ENCODE measurements at places on chromosomes 1 and 21.

- no peak for DNase-seq
Measured at GRCh38 chr1:87760155-87760554, 431.5 kb downstream of the LMO4 start.

- no peak for DNase-seq
Measured at GRCh38 chr1:171653796-171654195, 1.3 kb upstream of the MYOC start.

DNA sequence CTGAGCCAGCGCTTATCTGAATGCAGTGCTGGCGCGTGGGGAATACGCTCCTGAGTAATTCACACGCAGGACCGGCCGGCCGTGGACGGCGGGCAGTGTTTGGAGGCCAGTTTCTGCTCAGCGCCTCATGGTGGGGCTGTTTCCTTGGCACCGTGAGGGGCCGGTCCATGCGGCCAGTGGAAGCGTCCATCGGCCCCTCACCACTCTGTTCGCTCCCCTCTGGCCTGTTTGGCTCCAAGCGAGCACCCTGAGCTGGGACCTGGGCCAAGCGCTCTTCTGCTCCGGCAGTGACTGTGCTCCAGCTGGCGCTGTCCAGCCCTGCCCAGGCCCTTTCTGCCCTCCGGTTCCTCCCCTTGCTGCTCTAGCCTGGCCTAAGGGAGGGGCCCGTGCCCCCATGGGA is 16.3 kb upstream of the PLCH2 start:
- DNase-seq, result no peak

- DNase-seq, result no peak
Measured at GRCh38 chr1:81446000-81446669, 354.6 kb upstream of the ADGRL2 start.

GRCh38 chr1:171654201-171654941 is 1.9 kb upstream of the MYOC start:
- no peak for DNase-seq

DNA sequence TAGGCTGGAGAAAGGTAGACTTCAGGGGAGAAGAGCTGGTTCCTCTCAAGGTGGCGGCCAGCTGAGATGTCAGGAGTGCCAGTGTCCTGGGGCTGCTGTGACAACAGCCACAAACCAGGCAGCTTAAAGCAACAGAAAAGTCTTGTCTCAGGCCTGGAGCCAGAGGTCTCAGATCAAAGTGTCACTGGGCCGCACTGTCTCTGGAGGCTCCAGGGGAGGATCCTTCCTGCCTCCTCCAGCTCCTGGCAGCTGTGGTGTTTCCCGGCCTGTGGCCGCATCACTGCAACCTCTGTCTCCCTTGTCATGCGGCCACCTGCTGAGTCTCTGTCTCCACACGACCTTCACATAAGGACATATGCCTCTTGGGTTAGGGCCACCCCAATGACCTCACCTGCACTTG is 24.4 kb upstream of the TSPEAR start:
- DNase-seq, result no peak

DNA sequence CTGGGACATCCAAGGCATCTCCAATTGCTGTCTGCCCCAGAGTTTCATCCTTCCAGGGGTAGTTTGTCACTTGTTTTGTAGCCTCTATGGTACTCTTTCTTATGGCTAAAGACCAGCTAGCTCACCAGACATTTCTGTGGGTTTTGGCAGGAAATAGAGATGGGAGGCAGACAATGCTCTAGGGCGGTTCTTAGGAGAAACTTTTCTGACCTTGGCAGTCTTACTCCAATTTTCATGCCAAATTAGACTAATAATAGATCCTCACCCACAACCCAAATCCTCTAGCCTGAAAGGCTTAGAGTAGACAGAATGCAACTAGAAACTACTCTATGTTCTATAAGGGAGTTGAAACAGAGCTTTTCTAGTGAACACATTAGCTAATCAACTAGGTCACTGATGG is 69.8 kb downstream of the LRIG2 start:
- no peak for DNase-seq

- no peak for DNase-seq
Measured at GRCh38 chr21:36852864-36853263, 113.6 kb downstream of the HLCS start.

DNA sequence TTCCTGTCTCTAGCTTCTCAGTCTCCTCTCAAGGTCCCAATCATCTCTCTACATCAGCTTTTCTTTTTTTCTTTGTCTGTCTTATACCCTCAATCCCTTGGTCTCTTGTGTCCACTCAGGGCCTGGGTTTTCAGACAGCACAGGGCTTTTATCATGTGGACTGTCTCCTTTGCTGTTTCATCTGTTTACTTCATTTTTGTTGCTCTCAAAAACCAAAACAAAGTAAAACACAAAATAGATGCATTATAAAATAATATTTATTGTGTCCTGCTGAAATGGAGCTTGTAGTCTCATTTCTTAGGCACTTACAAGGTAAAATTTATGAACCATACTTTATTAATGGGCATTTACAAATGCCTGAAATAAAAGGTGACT is 17.8 kb upstream of the SLAMF6 start:
- DNase-seq, result no peak

DNA sequence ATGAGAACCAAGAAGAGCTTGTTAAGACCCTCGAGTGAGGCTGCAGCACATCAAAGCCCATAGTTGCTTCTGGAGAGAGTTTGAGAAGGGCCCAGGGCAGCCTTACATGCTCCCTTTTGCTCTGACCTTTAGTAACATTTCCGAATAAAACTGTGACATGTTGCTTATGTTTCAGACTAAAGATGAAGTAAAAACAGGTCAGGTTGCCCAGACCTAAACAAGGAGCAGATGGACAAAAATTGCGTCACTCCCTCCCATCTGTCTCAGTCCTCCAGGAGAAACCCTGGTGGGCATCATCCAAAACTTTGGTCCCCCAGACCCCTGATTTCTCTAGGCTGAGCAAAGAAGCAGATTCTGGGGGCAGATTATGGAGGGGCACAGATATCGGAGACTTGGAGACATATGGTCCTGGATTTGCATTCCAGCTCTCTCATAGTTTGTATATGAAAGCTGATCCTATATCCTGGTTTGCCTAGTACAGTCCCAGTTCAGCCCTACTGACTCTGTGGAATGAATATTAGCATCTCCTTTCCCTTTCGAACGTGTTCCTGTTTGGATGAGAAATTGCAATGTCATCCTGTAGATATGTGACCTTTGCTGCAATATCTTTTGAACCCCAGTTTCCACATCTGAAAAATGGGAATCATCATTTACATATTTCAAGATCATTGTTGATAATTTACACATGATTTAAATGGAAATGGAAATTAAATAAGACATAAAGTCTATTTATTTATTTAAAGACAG is 304.9 kb upstream of the USP24 start:
- DNase-seq, result no peak

DNA sequence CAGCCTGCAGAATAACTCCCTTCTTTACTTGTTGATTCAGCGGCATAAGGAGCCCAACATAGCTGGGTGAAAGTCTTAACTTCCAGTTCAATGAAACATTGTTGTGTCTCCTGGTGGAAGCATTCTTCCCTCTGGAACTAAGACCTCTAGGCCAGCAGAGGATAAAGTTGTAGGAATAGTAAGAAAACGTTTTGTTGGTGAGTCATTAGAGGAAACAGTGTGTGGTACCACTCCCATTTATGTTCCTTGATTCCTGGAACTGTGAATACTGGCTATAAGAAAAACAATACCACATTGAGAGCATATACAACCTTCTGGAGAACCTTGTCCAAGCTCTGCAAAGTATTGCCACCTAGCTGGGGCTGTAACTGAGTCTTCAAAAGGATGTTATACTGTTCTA is 737.4 kb upstream of the ZP4 start:
- DNase-seq, result no peak

GRCh38 chr1:118304722-118305359 is 119.8 kb upstream of the SPAG17 start:
- no peak for DNase-seq

GRCh38 chr1:115539736-115540135 is 102.0 kb upstream of the VANGL1 start:
- DNase-seq, result no peak

GRCh38 chr1:75083223-75083622 is 51.0 kb upstream of the LHX8 start:
- DNase-seq, result no peak

DNA sequence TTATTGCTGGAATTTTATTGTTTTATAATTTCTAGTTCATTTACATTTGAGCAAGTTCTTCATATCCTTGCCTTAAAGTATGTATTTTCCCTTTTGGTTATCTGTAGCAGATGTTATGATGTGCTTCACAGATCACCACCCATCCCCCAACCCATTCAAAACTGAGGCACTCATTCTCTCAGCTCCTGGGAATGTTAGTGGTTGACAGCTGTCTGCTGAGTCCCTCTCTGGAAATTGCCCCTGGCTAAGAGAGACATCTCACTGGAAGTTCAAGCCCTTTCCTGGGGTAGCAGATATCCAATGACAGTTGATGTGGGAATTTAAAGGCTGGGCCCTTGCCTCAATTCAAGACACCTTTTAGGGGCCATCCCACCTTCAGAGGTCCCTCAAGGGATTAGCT is 4.3 kb upstream of the DPYD start:
- no peak for DNase-seq

DNA sequence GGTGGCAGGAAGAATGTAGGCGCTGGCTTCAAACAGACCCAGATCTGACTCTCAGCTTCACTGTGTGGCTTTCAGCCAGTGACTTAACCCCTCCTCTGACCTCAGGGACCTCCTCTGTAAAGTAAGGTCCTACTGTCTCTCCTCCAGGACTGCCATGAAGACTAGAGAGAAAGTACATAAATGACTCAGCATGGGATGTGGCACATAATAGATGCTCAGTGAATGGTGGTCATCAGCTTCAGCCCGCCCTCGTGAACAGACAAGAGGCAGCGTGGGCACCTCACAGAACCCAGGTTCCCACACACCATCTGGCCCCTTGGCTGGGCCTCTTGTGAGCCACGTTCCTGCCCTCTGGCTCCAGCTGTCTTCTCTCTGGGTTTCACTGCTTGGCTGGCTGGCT is 126.0 kb downstream of the SYF2 start:
- peak; percentile 31 for DNase-seq

DNA sequence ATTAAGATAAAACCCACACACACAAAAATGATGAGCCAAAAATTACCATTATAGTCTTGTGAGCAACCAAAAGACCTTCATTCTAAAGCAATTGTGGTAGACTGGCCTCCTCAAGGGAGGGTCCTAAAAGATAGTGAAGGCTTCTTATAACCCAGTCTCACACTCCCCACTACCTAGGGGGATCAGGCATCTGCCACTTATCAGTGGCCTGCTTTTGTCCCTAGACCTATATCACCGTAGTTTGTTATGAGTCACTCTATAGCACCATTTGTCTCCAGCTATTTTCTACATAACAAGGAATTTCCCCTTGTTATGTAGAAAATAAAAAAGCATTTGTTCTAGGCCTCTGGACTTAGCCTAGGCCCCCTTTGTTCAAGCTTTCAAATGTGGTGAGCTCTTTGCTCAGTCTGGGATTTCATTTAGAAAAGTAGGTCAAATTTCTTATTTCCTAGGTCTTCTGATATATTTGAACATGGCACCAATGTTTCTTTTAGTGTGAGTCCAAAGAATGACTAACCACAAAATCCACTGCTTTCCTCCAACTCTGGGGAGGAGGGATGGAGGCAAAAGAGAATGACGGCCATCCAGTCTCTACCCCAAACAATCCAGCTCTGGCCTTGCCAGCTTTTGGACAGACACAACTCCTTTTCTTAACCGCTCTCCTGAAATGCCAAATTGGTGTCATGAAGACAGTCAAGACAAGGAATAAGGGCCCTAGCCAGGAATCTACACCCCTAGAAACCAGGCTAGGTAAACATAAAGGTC is 8.9 kb downstream of the ADAR start:
- DNase-seq, result no peak

DNA sequence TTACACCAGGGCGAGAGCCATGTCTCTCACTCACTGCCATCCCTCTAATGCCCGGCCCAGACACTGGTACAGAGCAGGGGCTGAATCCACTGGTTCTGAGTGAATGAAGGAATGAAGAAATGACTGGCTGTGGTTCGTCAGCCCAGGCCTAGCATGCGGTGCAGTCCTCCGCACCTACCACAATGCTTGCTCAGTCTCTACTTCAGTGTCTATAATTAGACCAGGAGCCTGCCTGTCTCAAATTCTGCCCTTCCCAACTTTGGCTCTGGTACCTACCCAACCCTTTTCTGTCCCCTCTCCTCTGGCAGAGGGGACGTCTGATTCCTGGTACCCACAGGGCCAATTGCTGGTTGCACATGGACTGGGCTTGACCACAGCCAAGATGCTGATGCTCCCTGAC is 118.2 kb upstream of the GRIK3 start:
- DNase-seq, result no peak

- no peak for DNase-seq
Measured at GRCh38 chr1:184212649-184213314, 161.3 kb downstream of the TSEN15 start.

DNA sequence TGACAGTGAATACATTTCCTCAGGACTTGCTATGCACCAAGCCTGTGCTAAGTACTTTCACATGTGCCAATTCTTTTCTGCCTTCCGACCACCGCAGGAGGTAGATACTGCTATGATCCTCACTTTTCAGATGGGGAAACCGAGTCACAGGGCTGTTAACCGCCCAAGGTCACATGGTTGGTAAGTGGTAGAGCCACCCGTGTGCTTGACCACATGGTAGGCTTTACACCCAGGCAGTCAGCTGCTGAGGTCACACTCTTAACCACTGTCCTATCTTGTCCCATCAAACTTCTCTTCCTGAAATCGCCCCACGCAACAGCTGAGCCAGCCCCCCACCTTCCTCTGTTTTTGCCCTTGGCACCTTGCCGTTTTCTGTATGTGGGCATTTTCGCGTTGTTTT is 31.0 kb upstream of the SDHB start:
- DNase-seq, result no peak

DNA sequence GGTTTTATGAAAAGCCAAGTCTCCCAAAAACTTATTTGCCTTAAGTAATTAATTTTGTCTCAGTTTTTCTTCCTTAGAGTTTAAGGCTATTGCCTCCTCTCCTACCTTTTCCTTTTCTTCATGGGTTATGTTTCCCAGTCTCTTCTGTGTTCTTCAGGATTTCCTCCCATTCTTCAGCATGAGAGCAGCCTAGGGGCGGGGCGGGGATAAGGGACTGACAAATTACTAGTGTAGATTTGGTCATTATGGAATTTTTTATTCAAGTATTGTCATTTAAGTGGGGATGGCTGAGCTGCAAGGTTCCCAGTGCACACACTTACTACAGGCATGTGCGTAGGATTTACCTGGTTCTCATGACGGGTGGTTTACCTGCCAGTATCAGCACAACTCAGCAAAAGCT is 35.2 kb upstream of the PIGV start:
- DNase-seq, result no peak

DNA sequence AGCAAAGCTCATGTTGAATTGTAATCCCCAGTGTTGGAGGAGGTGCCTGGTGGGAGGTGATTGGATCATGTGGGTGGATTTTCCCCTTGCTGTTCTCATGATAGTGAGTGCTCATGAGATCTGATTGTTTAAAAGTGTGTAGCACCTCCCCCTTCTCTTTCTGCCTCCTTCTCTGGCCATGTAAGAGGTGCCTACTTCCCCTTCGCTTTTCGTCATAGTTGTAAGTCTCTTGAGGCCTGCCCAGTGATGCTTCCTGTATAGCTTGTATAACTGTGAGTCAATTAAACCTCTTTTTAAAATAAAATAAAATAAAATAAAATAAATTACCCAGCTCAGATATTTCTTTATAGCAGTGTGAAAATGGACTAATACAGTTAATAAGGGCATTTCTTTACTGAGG is 1025.7 kb downstream of the PLA2G4A start:
- DNase-seq, result no peak
